LHCN-M2 (cell line): ENCODE measurements at places on chromosomes 3 and 15. TPM values are rescaled to one million over a fixed set of nuclear protein-coding genes. Genes with fewer than 3 reads are reported as not detected.

GRCh38 chr3:196775938-196776337 is 36.3 kb downstream of the PAK2 start:
- no peak for DNase-seq

GRCh38 chr3:130865489-130865888 is 28.4 kb upstream of the ATP2C1 start:
- DNase-seq, result no peak

DNA sequence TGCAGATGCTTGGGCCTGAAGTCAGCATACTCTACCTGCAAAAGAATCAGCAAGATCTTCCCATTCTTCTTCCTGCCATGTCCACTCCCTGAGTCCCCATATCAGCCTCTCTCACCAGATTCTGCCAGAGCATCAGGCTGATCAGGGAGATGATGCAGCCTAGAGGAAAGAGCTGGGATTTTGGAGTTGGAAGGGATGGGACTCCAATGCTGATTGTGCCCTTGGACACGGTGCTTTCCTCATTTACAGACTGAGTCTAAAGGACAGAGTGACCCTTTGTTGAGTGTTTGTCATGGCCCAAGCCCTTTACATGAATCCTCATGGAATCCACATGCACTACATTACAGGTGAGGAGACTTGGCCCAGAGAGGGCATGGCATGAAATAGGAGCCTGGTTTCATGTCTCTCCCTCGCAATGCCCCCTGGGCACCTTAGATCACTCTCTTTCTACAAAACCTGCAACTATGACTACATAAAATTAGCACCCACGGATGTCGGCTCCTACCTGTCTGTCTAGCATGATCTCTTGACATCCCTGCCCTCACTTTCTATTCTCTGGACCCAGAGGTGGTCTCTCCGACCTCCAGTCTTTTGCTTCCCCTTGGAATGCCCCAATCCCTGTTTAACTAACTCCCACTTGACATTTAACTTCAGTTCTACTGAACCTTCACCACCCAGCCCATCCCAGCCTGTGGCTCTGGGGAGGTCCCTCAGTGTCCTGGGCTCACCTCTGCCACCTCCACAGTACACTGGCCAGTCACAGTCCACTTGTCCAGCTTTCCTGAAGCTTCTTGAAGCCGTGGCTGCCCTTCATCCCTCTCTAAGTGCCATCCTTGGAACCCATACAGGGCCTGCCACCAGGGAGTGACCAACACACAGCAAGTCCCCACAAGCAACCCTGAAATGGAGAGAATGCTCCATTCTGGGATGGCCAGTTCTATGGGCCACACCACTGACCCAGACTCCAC is 173.5 kb downstream of the ABHD5 start:
- no peak for DNase-seq

DNA sequence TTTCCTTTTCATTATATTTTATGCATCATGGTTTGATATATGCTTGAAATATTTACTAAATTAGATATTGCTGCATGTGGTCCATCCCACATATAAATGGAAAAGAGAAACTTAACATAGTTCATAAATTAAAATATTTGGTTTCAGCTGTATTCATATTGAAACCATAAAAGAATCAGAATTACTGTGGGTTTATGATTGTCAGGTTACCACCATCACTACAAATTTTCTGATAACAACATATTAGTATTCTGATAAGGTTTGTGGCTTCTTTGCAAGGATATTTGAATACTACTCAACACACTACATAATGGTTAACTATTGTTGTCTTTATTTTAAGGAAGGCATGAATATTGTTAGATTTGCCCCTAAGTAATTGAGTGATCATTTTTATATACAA is 235.5 kb downstream of the UBE2E2 start:
- no peak for DNase-seq

Gene DPH6
- 9.7 and 16.5 TPM in 2 replicates for total RNA-seq

Gene CISH
- total RNA-seq, result 0.58 and 1.6 TPM in 2 replicates

Gene P2RY12
- not detected in 2 replicates for total RNA-seq

Gene LTF
- total RNA-seq, result 0.06 TPM in 1 of 2 replicates, not detected in the other
